ENCODE measurements at places on chromosomes 1 and 21.

- DNase-seq, result no peak
These were observed 35.7 kb downstream of the OSBPL9 start for GRCh38 chr1:51652599-51652998.

DNA sequence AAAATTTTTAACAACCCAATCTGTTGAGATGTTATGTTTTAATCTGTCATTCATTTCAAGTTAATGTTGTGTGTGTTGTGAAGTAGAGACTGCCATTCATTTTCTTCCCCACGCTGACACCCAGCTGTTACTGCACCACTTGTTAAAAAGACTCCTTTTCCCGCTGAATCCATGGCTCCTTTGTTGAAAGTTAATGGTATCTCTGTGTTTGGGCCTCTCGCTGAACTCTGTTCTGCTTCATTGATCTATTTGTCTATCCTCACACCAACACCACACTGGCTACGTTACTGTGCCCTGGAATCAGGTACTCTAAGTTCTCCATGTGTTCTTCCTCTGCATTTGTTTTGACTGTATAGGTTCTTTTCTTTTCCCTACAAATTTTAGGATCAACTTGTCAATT lies 58.2 kb downstream of the PDE9A start:
- no peak for DNase-seq

- DNase-seq, result no peak
These were observed 16.2 kb downstream of the MIER1 start for GRCh38 chr1:66940981-66941380.

DNA sequence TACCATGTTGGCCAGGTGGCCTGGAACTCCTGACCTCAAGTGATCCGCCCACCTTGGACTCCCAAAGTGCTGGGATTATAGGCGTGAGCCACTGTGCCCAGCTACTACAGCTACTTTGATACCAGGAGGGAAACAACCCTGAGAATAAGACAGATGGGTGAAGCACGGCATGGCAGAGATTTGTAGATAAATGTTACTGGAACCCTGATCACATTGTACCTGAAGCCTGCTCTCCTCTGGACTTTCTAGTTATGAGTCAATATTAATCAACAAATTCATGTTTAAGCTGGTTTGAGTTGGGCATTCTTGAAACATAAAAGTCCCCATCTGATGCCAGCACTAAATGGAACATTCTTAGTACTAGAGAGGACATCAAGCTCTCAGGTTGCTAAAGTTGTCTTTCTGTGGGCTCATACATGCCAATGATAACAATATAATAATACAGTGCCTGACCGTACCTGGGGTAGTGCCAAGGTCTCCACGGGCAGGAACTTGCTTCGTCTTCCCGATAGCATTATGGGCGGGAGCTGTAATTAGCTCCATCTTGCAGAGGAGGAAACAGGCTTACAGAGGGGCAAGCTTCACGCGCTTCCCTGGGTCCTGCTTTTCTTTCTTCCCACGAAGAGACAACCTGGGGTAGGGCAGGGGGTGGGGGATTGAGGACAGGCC lies 30.7 kb upstream of the SLC19A1 start:
- DNase-seq, result no peak

- no peak for DNase-seq
These were observed 22.9 kb downstream of the CD244 start for GRCh38 chr1:160839746-160840145.

- no peak for DNase-seq
These were observed 75.0 kb upstream of the WNT4 start for GRCh38 chr1:22217811-22218460.

GRCh38 chr1:43317817-43318471 lies 17.2 kb downstream of the TIE1 start:
- no peak for DNase-seq

DNA sequence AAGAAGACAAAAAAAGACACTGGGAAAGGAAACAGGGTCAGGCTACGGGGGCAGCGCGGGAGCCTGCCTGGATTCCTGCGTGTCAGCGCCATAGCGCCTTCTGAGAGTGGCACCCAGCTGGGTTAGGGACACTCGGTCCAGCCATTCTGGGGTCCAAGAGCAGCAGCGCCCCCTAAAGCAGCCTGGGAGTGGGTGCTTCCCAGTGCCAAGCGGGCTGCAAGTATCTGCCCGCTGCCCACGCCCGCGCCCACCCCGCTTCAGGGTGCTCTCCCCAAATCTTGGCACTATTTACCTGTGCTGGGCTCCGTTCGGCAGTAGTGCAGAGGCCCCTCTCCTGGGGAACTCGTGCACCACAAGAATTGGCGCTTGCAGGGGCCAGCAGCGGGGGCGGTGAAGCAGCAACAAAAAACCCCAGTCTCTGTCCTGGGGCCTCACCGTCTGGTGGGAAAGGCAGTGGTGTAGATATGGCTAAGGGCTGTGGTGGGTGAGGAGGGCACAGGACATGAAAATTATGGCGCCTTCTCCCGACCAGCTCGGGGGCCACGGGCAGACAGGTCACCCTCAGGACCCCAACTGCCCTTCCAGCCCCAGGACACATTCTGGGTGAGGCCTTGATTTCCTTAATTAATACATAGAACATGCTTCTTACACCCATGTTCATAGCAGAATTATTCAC lies 24.1 kb upstream of the LBR start:
- DNase-seq, result no peak

DNA sequence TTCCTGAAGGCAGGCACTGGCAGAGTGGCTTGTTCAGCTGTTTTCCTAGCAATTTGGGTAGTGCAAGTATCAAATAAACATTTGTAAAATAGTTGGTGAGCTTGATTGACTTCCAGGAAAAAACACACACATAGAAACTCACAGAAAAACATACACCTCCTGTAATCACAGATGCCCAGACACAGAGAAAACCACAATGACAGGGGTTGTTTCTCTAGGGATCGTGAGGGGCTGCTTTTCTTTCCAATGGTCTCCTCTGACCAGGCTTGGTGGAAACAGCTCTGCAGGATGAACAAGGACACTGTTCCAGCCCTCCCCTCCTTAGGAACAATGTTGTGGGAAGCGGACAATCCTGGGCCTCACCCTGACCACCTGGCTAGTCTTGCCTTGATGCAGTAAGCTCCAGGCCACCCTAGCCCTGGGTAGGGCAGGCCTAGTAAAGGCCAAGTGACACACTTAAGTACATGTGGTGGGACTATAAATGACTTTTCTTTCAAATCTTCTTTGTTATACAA lies 142.5 kb upstream of the HMGB4 start:
- no peak for DNase-seq

- no peak for DNase-seq
These were observed 37.9 kb downstream of the PIK3R3 start for GRCh38 chr1:46094471-46095005.

DNA sequence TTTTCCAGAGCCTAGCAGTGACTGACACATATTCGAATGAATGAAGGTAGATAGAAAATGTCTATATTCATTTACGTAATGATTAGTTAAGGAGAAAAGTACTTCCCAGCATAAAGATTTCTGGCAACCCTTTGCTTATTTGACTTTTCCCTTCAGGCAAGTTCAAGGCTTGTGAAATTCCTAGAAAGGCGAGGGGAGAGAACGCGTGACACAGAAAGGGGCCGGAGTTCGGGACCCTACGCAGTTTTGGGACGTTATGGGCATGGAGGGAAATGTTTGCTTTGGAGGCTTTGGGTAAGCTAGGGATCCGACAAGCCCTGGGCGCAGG lies 472 bp upstream of the USP25 start:
- no peak for DNase-seq

DNA sequence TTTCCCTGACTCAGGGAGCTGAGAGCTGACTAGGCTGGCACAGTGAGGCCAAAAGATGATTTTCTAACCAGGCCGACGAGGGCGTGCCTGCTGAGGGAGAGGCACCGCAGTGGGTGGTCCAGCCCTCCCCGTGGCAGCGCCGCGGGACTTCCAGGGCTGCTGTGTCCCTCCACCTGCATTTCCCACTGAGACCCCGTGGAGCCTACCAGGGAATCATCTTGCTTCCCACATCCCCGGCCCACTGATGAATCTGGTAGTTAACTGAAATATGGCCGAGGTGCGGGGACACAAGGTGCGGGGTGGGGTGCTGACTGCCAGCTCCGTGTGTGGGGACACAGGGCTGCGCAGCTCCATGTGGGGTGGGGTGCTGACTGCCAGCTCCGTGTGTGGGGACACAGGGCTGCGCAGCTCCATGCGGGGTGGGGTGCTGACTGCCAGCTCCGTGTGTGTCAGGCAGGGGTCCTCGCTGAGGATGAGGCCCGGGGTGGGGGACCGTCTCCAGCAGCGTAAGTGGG lies 10.4 kb downstream of the WRAP73 start:
- DNase-seq, result no peak

- DNase-seq, result no peak
These were observed 38.7 kb upstream of the IPO9 start for GRCh38 chr1:201790261-201790660.

- DNase-seq, result no peak
These were observed 88.2 kb downstream of the PSMG1 start for GRCh38 chr21:39094847-39095579.

GRCh38 chr1:8090241-8090702 lies 64.2 kb upstream of the ERRFI1 start:
- peak; percentile 62 for DNase-seq

DNA sequence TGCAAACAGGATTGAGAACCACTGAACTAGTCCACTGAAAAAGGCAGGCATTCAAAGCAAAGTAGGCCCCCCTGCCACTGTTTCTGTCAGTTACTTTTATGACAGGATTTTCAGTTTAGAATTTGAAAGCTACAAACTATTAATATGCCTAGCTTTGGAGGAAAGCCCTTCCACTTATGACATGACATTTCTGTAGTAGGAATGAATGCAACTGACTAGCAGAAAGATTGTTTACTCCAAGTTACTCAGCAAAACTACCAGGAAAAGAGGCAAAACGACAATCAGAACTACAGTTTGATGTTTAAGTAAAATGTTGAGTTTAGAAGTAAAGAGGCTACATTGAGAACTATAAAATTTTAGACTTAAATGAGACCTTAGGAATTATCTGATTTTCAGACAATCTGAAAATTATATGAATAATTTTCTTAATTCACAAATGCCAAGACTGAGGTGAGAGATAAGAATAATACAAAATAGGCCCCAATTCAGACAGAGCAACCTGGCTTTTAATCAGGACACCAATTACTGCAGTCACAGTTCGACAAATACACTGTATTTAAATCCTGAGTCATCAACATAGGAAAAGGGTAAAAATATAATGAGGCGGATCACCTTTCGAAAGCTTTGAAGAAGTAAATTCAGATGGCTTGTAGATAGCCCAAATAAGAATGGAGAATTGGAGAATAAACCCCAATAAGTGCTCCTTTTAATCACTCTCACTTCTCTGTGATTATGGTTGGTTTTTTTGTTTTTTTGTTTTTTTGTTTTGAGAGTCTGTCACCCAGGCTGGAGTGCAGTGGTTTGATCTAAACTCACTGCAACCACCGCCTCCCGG lies 2.2 kb downstream of the PRKAB2 start:
- DNase-seq, result no peak

DNA sequence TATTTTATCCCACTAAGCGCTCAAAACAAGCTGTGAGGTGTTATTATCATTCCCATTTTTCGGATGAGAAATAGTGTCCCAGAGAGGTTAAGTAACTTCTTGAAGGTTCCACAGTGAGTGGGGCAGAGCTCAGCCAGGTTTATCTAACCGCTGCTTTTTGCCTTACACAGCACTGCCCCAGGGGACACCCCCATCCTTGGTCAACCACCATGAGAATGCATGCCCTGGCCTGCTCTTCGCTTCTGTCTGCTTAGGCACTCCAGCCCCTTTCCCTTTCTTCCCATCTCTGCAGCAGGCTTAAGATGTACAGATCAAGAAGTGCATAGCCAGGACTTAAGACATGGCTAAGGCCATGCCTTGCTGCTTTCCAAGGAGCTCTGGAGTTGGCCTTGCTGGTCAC lies 159.0 kb upstream of the CD34 start:
- DNase-seq, result no peak

DNA sequence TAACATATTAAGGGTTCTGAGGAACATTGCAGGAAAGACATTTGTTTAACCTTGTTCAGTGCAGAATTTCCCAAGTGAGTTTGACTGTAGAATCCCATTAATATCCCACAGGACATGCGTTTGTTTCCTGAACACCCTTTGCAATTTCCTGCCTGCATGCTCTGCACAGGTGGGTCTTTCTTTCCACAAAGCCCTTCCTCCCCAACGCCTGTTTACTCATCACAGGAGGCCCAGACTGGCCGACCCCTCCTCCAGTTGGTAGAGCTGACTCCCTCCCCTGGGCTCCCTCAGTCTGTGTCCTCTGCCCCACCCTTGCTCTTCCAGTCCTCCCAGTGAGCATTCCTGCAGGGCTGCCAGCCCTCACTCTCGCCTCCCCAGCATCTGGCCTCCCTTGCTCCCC lies 47.5 kb upstream of the CTPS1 start:
- DNase-seq, result no peak

DNA sequence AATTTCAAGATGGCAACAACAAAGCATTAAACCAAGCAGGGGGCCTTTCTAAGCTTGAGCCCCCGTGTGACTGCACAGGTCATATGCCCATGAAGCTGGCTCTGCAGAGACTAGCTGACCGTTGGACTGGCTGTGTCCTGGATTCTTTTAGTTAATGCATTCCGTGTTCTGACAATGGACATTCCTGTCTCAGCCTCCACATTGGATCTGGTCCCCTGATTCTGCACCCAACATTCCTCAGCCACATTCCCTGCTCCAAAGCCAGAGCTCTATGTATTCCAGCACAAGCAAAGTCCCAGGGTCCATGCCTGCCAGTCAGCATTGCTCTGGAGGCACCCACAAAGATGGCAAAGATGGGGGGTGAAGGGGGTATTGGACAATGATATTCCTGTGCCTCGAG lies 5.1 kb upstream of the NAV1 start:
- no peak for DNase-seq

DNA sequence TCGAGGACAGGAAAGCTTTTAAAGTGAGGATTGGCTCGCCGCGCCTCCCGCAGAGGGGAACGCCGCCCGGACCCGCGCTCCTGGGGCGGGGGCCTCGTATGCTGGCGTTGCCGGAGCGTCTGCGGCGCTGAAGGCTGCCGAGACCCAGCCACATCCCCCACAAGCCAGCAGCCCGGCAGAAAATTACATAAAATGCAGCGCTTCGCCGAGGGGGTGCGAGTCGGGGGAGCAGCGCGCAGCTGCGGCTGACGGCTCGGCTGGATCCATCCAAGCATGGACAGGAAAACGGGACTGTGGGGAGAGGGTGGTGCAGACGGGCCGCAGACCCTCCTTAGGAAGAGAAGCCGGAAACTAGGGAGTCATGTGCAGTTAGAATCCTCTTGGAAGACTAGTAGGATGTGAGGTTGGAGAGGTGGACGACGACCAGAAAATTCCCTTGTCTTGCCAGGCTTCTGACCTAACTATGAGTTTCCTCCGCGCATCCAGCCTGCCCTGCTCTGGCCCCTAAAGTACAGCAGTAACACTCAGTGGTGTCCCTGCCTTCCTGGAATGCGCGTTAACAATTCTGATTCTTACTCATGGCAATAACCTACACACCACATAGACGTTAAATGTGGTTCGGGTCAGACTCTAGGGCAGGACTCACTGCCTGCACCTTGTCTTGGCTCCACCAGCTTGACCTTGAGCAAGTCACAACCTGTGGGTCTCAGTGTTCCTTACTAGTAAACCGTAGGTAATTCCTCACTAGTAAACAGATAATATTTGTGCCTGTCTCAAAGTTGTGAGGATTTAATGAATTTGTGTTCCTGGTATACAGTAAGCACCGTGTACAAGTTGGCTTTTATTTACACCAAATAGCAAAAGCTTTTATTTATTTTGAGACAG lies 953 bp upstream of the BRWD1 start:
- DNase-seq, result no peak

GRCh38 chr1:7707527-7707926 lies 63.6 kb upstream of the VAMP3 start:
- DNase-seq, result no peak

Measured in forelimb muscle (tissue), 1 donor.